Esophagus squamous epithelium (tissue), 5 donors: ENCODE measurements at places on chromosomes 6 and 20.

DNA sequence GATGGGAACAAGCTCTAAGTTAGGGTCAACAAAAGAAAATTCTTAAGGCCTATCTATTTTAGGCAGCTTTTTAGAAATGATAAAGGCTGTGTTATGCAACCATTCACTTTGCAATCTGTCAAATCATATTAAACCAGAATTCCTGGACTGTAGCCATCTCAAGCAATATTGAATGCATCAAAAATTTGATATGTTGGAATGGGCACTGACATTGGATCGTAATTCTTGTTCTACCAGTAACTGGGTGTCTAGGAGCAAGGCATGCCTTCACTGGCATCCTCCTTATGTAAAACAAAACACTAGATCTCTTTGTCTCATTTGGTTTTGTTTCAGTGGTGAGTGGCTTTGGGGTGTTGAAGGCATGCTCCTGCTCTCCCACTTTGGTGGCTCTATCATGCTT lies 145.6 kb downstream of the JARID2 start:
- no peak for DNase-seq

GRCh38 chr6:21521276-21521675 lies 72.3 kb upstream of the SOX4 start:
- no peak for DNase-seq

DNA sequence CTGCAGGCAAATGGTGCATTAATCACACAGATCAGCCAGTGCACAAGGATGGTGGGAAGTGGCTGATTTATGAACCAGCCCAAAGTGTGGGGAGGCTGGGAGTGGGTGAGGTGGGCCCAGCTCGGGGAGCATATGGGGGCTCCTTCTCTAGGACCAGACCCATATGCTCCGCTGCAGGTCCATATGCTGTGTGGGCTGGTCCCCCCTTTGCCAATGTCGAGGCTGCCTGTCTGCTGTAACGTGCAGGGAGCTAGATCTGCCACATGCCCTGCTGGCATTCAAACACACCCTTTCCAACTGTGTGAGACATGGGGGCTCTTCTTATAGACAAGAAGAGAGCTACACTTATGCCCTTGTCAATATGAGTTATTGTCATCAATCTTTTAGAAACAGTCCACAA lies 566.3 kb downstream of the DHX35 start:
- DNase-seq: no peak

GRCh38 chr6:131295081-131295480 lies 159.8 kb downstream of the AKAP7 start:
- DNase-seq: no peak

DNA sequence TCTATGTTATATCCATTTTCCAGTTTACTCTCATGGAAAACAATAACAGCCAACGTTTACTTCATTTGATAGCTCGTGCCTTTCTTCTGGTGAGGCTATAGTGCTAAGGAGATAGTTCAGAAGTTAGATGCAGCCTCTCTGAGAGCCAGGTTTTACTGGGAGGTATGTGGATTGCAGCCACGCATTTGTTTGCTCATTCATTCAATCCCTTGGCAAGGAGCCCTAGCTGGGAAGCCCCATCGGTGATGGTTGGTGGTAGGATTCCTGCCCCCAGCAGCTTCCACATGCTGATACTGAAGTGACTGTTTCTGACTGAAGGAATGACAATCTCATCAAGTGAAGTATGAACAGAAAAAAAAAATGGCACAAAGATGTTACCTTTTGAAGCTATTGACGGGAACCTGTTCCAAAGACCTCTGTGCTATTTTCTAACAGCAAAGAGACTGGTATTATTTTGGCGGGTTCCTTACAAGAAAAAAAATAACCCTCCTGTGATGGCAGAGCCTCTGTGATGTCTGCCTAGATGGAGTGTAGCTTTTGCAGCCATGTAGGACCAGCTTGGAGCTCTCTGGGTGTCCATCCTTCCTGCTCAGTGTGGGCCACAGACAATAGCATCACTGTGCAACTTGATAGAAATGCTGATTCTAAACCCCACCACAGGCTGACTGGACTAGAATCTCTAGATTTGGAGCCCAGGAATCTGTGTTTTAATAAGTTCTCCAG lies 30.6 kb downstream of the SNAP25 start:
- no peak for DNase-seq

- DNase-seq: no peak
These were observed 109.8 kb upstream of the EMILIN3 start for GRCh38 chr20:41476446-41476845.

GRCh38 chr6:89050155-89050554 lies 30.4 kb upstream of the PNRC1 start:
- DNase-seq: no peak

- DNase-seq: no peak
These were observed 8.8 kb downstream of the BTBD3 start for GRCh38 chr20:11926292-11926998.
